Stimulated activated CD4-positive, alpha-beta T cell treated with anti-CD3 and anti-CD28 coated beads, Interleukin-12 subunit alpha, Interleukin-12 subunit beta, amount 100 ng/mL, for 48 hours (primary cell): ENCODE measurements at places on chromosomes 6 and 20.

DNA sequence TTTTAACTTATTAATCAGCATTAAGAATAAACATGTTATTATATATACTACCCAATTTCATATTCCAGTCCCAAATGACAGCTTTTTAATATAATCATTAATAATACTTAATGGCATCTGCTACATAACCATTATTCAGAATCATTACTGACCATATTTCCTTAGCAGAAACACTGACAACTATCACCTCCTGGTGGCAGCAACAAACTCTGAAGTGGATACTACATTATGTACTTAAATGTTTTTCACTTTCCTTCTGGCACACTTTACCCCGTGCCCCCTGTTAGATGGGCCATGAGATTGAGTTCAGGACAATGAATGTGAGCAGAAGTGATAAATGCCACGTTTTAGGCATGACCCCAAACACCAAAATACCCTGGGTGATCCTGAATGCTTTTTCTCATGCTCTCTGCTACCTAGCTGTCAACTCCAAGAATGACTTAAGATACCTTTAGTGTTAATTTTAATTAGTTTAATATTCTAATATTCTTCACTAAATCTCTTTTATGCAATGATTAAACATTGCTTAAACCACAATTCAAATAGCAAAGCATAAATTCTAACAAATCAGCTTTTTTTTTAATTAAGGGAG is 77.1 kb downstream of the LMBRD1 start:
- DNase-seq: no peak

DNA sequence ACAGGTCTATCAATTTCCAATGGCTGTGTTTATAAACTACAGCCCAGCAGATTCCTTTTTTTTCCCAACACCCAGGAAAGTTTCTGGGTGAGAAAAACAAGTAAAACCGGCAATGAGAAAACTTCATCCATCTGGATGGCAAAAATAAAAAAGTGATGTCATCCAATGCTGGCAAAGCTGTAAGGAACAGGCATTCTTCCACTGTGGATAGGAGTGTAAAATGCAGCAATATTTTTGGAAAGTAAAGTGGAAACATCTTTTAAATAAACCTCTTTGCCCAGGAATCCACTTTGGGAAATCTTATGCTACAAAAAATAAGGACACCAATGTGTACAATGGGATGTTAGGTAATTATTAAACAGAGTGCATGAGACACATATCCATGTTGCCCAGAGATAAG is 102.1 kb upstream of the NT5E start:
- DNase-seq: no peak

DNA sequence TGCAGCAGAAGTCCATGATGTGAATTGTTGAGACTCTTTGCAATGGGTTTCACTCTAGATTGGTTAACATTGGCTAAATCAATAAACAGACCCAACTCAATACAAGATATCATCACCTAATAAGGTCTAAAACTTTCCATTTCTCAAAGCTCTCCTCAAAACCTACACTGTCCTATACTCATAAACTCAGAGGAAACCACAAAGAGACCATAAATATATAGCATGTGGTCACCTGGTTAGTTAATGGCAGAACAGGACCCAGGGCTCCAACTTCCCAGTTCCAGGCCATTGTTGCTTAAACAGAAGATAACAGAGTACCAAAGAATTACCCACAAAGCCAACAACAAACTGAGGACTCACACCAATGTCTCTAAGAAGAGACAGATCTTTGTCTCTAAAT is 12.0 kb downstream of the RTN4IP1 start:
- no peak for DNase-seq

GRCh38 chr20:15555913-15556312 is 1017.3 kb downstream of the KIF16B start:
- no peak for DNase-seq

DNA sequence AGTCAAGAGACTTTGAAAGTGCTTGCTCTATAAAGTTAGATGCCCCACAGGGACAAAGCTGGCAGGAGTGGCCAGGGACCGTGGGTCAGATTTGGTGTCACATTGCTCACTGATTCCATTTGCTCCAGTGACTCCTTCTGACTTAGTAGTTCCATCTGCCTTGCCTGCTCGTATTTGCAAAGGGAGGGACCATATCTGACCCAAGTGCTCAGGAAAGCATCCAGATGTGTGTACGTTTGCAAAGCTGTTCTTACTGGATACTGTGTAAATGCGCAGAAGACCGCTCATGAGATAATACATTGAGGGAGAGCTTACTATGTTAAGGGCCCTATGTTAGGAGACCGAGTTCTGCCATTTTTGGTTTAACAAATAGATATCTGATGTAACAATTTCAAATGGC is 21.2 kb upstream of the CCN6 start:
- no peak for DNase-seq

DNA sequence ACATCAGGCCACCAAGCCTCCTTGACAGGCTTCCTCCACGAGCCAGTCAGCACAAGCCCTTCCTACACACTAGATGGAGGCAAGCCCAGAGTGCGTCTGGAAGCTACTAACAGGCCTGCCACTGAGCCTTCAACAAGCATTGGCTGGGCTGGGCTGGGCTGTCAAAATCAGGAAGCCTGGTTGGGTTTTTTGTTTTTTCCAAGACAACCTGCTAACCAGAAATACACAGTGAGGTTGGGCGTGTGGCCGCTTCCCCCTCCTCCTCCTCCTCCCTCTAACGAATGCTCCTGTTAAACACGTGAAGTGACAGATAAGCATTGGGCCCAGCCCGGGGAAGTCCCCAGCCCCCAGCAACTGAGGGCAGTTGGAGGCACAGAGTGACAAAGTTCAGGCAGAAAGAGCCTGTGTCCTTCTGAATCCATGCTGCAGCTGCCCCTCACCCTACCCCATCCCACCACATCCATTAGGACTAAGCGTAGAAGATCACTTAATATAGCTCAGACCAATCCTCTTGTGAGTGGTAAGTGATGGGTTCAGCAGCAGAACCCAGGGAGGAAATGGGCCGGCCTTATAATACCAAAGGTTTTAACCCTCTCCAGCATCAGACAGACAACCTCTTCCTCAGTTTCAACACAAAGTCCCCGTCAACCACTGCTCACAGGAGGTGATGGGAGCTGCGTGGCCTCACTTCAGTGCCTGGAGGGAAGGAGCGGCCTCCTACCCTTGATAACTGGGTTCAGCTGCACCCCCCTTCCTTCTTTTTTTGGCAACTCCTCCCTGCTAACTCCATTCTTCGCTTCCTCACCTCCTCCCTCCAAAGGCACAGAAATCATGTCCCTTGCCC is 1.1 kb downstream of the NFATC2 start:
- DNase-seq: peak; percentile 71

GRCh38 chr6:14316651-14317386 is 199.2 kb downstream of the CD83 start:
- DNase-seq: no peak

DNA sequence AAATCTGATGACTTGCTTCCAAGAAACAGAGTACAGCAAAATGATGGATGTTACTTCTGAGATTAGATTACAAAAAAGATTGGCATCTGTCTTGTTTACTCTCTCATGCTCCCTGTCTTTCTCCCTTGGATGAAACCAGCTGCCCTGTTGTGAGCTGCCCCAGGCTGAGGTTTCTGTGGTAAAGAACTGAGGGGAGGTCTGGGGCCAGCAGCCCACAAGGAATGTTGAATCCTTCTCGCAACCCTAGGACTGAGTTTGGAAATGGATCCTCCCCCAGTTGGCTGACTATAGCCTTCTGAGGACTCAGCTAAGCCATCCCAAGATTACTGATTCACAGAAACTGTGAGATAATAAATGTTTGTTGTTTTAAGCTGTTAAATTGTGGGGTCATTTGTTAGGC is 5.6 kb upstream of the HECA start:
- no peak for DNase-seq

- no peak for DNase-seq
These were observed 16.6 kb upstream of the GSTA1 start for GRCh38 chr6:52820198-52820597.

DNA sequence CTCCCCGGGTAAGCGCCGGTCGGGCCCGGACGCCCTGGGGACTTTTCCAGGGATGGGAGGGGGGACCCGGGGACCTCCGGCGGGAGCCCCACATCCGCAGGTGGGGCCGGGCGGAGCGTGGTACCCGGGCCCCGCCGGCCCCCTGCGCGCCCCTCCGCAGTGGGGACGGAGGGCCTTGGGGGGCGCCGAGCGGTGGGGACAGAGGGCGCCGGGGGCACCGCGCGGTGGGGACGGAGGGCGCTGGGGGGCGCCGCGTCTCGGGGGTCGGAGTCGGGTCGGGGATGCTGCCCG is 270 bp downstream of the PLEKHG1 start:
- no peak for DNase-seq

DNA sequence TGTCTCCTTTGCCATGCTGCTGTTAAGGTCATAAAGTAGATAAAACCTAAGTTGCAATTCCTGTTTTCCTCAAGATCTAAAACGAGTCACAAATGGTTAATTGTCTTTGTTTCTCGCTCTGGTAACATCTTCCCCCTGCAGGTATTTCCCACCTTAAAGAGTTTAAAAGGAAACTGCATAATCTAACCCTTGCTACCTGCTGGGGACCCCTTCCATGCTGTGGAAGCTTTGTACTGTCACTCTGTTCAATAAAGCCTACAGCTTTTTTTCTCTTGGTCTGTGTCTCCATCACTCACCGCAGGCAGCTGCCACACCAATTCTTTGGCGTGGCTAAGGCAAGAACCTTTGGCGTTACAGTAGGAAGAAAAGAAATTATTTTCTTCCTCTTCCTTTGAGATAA is 117.7 kb upstream of the GJE1 start:
- DNase-seq: no peak

GRCh38 chr20:62203378-62204030 is 16.6 kb downstream of the HRH3 start:
- DNase-seq: no peak

- no peak for DNase-seq
These were observed 151.2 kb upstream of the BMP5 start for GRCh38 chr6:56026455-56027180.

DNA sequence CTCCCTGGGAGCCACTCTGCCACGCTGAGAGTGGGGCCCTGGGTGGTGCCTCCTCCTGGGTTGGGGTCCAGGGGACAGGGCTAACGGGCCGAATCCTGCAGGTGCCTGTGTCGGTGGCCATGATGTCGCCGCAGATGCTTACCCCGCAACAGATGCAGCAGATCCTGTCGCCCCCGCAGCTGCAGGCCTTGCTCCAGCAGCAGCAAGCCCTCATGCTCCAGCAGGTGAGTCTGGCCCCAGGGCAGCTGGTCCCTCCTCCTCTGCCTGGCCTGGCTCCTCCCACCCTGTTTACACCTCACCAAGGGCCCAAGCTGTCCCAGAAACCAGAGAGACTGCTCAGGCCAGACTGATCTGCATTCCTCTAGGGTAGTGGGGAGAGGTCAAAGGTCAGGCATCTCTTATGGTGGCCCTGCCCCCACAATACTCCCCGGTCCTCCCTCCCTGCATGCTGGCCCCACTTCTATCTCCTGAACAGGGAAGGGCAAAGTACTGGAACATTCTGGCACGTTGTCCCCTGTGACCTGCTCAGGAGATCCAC is 38.6 kb downstream of the FOXP4 start:
- no peak for DNase-seq
